Stimulated activated CD4-positive, alpha-beta T cell treated with anti-CD3 and anti-CD28 coated beads, Interleukin-4, amount 100 ng/mL, for 24 hours (primary cell): ENCODE measurements at places on chromosomes 3 and 15.

GRCh38 chr15:81752546-81752942 lies 293.3 kb downstream of the MEX3B start:
- no peak for DNase-seq

- DNase-seq, result no peak
These were observed 23.9 kb upstream of the BCL2L10 start for GRCh38 chr15:52136442-52136980.

- no peak for DNase-seq
These were observed 777 bp downstream of the CIB1 start for GRCh38 chr15:90232941-90233386.

DNA sequence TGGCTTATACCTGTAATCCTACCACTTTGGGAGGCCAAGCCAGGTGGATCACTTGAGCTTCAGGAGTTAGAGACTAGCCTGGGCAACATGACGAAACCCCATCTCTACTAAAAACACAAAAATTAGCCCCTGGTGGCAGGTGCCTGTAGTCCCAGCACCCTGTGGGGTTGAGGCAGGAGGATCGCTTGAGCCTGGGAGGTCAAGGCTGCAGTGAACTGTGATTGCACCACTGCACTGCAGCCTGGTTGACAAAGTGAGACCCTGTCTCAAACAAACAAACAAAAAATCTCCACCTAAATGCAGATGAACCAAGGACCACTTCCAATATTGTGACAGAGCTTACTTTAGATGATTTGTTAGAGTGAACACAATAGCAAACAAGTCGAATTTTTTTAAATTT lies 53.7 kb downstream of the TP53BP1 start:
- DNase-seq, result no peak

DNA sequence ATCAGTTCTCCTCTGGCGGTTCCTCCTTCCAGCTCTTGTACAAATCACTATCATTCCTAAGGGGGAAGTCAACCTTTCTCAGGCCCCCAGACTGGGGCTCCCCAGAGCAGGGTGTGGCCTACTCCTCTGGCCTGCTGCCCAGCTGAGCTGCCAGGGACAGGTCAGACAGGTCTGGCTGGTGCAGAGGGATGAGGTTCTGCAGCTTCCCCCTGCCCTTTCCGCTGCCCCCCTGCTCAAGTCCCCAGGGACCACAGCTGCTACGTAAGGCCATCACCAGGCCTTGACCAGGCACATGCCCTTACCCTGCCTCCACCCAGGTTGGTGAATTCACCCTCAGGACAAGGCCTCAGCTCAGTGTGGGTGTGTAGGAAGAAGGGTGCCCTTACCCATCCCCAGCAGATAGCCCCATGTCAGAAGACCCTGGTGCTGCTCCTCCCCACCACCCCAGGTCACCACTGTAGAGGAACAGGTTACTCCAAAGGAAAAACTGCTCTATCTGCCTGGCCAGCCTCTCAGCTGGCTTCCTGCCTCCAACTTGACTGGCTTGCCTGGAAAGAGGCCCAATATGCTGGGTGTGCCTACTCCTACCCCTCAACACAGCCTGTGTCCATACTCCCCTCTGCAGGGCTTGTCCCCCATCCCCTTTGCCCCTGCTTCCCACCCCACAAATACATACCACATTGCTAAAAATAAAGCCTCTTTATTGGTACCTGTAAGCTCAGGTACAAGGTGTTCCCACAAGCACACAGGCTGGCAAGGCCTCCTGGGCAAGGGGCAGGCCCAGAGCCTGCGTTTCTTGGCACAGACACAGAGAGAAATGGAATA lies 12.0 kb downstream of the CSRNP1 start:
- DNase-seq, result no peak
